ENCODE measurements at places on chromosomes 16 and 17.

DNA sequence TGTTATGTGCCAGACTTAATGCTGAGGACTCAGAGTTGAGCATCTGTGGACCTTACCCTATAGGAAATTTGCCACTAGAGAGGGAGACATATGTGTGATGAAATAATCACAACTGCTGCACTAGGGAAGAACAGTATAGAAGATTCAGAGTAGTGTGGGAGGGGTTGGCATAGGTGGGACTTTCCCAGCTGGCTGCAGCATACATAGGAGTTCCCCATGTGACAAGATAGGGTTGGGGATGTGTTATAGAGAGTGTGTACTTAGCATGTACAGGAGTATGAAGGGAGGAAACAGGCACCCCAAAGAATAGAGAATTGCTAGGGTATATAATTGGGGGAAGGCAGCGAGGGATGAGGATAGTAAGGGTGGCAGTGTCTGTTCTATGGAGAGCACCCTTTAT is 2.9 kb downstream of the NUP93 start:
- DNase-seq, result no peak

GRCh38 chr17:6496116-6496481 is 51.8 kb downstream of the PIMREG start:
- no peak for DNase-seq

- DNase-seq, result peak; percentile 43
Measured at GRCh38 chr17:2053380-2054261, 1.3 kb upstream of the HIC1 start.

DNA sequence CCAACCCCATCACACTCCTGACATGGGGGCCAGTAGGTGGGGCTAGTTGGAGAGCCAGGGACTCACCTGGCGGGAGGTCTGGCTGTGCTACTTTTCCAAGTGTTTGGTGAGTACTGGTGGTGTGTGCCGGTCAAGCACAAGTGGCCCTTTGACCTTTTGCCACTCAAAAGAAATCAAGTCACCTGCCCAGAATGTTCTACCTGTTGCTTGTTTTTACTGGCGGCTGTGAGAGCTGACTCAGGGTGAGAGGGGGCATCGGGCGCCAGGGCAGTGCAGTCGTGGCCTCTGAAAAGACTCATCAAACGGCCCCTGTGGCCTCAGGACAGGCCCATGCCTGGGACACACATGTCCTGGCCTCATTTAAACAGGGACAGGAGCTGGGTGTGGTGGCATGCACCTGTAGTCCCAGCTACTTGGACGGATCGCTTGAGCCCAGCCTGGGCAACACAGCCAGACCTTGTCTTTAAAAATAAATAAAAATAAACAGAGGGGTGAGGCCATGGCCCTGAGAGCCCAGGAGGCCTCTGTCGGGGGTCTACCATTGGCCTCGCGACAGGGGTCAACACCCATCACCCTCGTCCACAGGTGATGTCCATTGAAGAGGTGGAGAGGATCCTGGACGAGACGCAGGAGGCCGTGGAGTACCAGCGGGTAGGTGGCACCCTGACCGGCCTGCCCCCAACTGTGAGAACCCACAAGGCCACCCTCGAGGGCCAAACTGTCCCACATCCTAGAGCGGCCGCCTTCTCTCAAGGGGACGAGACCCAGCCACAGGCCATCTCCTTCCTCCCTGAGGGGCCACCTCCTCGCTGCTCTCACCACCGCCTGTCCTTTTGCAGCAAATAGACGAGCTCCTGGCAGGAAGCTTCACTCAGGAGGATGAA is 5.0 kb downstream of the CHMP6 start:
- DNase-seq, result no peak

- DNase-seq, result peak; percentile 18
Measured at GRCh38 chr17:14205992-14206461, 30.6 kb downstream of the CDRT15 start.

GRCh38 chr16:56812884-56813283 is 52.1 kb upstream of the SLC12A3 start:
- DNase-seq, result peak; percentile 50

- DNase-seq, result peak; percentile 77
Measured at GRCh38 chr17:79988185-79988971, 47.3 kb downstream of the TBC1D16 start.

DNA sequence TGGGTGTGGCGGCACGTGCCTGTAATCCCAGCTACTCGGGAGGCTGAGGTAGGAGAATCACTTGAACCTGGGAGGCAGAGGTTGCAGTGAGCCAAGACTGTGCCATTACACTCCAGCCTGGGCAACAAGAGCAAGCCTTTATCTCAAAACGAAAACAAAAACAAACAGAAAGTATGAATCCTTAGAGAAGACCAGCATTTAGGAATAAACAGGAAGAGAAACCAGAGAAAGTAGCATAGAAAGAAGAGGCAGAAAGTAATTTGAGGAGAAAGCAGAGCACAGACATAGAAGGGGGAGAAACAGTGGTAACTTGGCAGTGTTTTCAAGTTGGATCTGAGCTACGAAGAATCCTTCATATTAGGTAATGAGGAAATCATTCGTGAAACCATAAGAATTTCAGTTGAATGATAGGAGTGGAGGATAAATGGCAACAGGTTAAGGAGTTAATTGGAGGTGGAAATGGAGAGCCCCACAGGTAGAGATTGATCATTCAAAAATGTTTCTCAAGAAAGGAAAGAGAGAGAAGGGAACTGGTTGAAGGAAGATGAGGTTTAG is 9.7 kb upstream of the CCL2 start:
- DNase-seq, result no peak

- DNase-seq, result no peak
Measured at GRCh38 chr16:64957246-64957645, 164.6 kb downstream of the CDH11 start.

DNA sequence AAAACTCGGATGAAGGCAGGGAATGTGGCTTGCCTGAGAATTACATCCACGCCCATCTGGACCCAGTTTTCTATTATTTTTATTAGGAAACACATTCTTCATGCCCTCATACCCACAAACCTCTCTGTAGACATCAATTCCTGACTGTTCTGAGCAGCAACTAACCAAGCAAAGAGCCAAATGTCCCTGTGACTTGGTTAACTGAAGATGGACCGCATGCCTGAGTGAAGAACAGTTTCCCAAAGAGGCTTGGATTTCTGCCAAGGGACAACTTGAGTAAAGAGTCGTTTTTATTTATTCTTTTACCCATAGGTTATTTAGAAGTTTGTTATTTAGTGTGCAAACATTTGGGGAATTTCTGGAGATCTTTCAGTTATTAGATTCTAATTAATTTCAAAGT is 259.8 kb downstream of the GRIN2A start:
- DNase-seq, result no peak

DNA sequence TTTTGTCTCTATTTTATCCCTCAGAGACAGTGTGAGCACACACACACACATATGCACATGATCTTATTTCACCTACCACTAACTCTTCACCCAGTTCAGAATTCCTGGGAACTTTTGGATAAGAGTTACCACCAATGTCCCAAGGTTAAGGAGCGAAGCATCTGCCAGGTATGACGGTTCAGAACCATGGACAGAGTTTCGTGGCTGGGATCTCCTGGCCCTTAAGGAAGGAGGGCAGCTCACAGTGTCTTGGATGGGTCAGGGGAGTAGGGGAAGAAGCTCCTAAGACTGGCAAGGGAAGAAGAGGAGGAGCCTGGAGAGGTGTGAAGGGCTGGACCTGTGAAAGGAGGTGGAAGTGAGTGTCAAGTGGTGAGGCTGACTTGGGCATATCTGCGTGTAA is 23.0 kb upstream of the TMEM132E start:
- DNase-seq, result peak; percentile 30
